ENCODE measurements at places on chromosomes 3 and 15.

GRCh38 chr3:151726016-151726415, 7.7 kb upstream of the AADACL2 start:
- DNase-seq: no peak

DNA sequence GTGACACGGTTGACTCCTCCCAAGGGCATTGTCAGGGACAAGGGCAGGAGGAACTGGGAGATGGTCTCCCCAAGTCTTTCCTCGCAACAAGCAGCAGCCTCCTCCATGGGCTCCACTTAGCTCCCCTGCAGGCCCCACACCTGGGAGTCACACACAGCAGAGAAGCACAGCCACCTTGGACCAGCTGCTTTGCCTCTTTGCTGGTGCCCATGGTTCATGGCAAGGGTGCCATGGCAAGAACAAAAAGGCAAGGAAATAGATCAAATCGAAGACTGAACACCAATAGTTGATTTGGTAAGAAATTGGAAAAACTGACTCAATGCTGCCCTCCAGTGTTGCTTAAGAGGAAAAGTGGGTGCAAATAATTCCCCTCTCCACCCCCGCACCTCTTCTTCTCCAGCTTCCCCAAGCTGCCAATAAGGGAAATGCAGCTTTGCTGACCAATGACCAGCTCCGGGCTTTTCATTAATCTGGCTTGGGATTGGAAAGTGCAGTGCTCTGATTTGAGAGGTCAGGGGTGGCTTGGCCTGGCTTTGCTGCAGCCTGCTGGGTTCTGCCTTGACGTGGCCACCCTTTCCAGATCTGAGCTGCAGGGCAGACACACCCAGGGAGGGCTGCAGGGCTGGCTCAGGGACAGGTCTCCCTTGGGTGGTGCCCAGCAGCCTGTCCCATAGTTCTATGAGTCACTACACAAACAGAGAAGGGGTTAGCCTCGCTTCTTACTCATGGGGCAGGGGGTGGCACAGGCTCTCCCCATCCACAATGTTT, 162.0 kb downstream of the KLF13 start:
- peak; percentile 67 for DNase-seq

GRCh38 chr3:130800829-130801228, 54.2 kb upstream of the PIK3R4 start:
- DNase-seq: no peak

DNA sequence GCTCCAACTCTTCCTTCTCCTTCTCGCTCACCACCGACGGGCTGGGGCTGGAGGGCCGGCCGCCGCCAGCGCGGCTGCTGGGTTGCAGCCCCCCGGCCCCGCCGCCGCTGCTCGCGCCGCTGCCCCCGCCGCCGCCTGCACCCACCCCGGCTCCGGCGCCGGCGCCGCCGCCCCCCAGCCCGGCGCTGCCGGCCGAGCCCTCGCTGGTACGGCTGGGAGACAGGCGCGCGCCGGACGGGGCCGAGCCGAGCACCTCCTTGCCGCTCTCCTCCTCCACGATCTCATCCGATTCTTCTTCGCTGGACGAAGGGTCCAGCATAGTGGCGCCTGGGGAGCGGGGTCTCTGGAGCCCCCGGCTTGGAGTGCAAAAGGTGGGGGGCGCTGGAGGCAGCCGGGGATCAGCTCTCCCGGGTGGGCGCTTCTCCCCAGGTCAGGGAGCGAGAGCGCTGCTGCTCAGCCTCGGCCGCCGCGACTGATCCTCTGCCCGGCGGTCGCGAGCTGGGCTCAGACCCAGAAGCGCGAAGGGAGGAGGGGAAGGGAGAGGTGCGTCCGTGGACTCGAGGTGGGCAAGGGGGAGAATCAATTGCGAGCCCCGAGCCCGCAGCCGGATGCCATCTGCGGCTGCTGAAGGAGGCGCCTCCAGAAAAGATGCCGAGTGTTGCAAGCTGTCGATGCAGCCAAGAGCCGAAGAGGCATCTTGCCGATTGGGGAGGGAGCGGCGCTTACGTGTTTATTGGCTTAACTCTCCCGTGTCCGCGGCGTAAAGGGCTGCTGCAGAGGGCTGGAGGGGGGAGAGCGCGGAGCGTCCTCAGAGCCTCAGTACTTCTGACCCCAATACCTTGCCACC, at the start of gene CADPS:
Gene CADPS, minus strand, starts transcription at position 706 of the 847 bp plus-strand sequence. Its CDS starts 387 bp downstream, at position 319.
- peak; percentile 22 for DNase-seq

Measured in femur (tissue), 1 donor.